ENCODE measurements at places on chromosomes 6 and 20.

GRCh38 chr6:13611715-13612114 is 3.4 kb upstream of the NOL7 start:
- no peak for DNase-seq

- DNase-seq, result no peak
Observed at GRCh38 chr20:22243067-22243466, 341.3 kb downstream of the FOXA2 start.

DNA sequence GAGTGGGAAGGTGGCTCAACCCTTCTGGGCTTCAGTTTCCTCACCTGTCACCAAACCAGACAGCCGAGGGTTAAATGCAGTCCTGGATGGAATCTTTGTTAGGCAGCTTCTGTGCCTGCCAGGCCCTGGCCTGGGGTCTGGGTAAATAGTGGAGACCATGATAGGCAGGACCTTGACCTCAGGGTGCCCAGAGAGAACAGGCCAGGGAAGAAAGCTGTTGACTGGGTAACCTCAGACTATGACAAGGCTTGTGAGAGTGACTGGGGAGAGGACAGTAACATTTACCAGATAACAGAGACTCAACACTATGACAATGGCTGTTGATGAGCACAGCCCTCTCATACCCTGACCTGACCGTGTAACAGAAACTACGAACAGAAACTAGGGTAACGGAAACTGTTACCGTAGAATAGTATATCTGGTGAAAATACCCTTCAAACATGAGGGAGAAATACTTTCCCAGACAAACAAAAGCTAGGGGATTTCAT is 218.3 kb downstream of the PREX1 start:
- DNase-seq, result no peak

- DNase-seq, result no peak
Observed at GRCh38 chr6:144133225-144133821, 17.0 kb upstream of the STX11 start.

DNA sequence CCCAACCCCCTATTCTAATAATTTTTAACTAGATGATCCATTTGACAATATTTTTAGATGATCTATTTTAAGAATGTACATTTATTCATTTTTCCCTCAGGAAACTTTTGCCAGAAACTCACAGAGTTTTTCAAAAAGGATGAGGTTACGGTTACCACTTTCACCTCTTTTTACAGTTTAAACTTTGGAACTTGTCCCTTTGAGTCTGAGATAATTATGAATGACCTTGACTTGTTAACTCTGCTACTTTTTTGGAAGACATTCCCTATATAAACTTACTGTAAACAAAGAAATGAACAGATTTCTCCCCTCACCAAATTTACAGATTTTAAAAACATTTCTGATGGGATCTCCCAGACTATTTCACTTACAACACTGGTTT is 18.4 kb upstream of the BLOC1S5 start:
- DNase-seq, result no peak

GRCh38 chr6:144731229-144731628 is 446.1 kb downstream of the UTRN start:
- DNase-seq, result no peak

- DNase-seq, result no peak
Observed at GRCh38 chr20:37564388-37565133, 36.9 kb upstream of the BLCAP start.

- no peak for DNase-seq
Observed at GRCh38 chr20:46036370-46036769, 7.4 kb downstream of the SLC12A5 start.

DNA sequence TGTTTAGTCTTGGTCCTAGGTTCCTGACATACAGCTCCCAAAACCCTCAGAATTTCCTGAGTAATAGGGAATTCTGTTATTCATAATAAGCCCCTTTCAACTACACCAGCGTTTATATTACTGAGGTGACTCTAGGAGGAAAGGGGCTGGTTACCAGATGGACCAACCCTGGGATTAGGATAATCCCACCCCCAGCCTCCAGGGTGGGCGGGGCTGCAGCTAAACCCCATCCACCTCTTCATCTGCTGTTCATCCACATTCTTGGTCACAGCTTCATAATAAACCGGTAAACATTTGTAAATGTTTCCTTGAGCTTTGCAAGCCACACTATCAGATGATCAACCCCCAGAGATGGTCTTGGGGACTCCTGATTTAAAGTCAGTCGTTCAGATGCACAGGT is 38.3 kb downstream of the NINL start:
- DNase-seq, result no peak

- no peak for DNase-seq
Observed at GRCh38 chr20:10625641-10626040, 48.2 kb downstream of the JAG1 start.

DNA sequence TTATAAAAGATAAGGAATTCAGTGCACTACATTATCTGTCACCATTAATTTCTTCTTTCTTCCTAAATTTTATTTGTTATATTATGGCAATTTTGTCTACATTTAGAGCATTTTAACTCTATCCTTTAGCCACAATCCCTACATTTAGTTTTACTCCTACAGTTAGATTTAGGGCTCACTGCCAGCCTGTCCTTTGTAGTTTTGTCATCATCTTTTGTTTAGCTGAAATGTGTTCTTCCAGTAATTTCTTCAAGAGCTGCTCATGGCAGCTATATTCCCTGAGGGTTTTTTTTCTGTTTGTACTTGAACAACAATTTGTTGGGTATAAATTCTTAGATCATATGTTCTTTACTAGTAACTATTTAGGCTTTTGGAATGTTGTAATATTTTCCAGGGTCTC is 72.7 kb upstream of the B3GAT2 start:
- no peak for DNase-seq

- no peak for DNase-seq
Observed at GRCh38 chr6:19587238-19587942, 249.8 kb upstream of the ID4 start.

GRCh38 chr6:50927800-50928199 is 109.1 kb downstream of the TFAP2B start:
- DNase-seq, result no peak

DNA sequence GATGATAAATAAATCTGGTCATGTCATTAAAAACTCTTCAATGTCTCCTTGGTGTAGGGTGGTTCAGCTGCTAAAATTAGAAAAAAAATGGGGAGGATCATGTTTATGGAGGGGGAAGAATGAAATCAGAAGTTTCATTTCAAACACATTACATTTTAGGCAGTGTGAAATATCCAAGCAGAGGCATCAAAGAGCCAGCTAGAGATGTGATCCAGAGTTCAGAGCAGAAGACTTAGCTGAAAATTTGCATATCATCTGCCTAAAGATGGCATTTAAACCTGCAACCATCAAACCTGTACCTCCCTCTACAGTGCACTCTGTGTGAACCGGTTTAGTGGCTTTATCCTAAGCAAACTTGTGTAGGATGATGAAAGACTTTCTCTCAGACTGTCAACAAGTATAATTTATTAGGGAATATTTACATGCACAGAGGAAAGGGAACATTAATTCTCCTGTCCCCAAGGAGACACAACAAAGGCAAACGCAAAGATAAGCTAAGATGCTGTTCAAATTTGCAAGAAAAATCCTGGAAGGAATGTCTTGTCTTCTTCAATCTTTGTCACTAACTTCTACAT is 84.8 kb upstream of the PLEKHG1 start:
- DNase-seq, result no peak

- no peak for DNase-seq
Observed at GRCh38 chr20:39885975-39886649, 802.9 kb downstream of the MAFB start.

- DNase-seq, result no peak
Observed at GRCh38 chr6:128305228-128305627, 215.2 kb downstream of the PTPRK start.

GRCh38 chr6:107128175-107128574 is 12.9 kb upstream of the BEND3 start:
- DNase-seq, result no peak

DNA sequence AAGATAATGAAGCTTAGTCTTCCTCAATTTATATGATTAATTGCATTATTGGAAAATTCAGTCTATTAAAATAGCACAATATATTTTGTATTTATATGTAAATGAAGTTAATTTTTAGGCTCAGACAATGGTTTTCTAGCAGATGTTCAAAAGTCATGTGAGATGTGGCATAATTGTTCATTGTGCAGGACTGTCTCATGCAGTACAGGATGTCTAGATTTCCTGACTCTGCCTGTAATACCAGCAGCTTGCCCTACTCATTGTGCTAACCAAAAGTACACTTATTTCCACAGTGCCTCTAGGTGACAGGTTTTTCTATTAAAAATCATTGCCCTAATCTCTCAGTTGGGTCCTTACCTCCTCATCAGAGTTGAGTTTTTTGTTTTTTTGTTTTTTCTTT is 12.4 kb downstream of the RALGAPB start:
- no peak for DNase-seq

DNA sequence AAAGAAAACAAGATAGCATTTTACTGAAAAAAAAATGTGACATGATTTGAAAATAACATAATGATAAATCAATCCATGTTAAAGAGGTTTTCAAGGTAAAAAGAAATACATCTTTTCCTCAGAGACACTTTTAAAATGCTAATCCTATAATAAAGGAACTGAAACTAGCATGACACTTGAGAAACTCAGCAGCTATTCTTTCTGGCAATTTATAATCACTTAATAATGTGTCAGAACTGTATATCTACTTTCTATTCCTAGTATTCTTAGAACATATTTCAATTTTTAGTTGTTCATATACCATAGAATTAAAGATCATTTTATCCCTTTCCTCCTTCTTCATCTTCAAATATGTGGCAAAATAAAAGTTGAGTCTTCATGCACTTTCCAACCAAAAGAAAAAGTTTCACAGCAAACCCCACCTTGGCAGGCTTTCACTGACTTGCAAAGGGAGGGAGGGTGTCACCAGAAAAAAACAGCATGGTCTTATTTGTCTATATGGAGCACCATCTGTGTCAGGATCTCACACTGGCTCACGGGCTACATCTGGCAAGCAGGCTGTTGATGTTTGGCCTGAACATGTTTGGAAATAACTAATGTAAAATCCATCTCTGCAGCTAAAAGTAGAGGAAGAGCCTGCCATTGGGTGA is 48.5 kb downstream of the FHL5 start:
- DNase-seq, result no peak

GRCh38 chr6:163761481-163761880 is 347.0 kb downstream of the QKI start:
- no peak for DNase-seq

GRCh38 chr6:154247119-154247861 is 109.3 kb downstream of the IPCEF1 start:
- DNase-seq, result no peak

DNA sequence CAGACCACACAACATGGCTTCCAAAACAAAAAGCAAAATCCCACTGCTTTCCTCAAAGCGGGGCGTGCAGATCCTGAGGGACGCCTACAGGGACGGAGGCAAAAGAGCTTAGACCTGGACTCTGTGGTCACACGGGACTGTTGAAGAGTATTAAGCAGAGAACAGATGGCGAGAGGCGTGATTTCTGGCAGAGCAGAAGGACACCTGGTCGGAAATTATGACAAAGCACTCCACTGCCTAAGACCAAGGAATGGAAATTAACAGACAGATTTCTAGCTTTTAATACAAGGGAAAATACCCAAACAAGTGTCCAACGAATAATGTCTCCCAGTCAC is 15.4 kb downstream of the CST7 start:
- DNase-seq, result no peak

DNA sequence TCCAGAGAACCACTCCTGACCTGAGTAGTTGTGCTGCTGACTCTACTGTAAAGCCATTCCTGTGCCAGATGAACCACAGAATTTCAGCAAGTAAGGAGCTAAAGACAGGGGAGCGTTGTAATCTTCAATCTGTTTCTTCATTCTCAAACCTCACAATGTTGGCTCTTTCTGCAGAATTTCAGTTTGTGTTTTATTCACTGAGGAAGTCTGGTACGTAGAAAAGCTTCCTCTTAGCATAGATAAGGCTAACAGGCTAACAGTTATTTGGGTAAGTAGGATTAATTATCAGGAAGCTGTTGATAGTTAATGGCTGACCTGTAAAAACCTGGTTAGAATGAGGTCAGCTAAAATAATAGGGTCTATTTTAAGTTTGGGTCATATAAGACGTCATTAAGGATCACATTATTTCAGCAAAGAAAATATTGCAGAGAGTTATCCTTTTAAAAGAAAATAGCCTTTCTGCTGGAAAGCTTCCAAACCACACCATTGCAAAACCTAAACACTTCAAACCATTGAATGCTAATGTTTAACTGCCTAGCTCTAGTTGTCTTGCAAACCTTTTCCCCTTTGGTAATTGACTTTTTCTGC is 14.1 kb upstream of the TENT5A start:
- DNase-seq, result no peak

- no peak for DNase-seq
Observed at GRCh38 chr6:46175976-46176375, 5.2 kb upstream of the ENPP5 start.

DNA sequence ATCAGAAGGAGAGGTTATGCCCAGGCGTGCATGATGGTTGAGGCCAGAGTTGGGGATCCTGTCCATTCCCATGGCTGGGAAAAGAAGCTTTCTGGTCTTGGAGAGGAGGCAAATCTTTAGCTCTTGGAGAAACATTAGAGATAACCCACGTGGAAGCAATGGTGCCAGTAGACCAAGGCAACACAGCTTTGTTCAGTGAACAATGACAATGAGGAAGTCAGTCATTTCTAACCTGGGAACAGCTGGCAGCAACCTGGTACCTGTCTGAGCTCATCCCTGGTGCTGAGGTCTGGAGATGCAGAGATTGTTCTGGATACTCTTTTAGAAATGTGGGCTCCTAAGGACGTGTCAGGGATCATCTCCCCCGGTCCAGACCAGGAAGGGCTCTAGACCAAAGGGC is 76.7 kb upstream of the PAX1 start:
- no peak for DNase-seq

DNA sequence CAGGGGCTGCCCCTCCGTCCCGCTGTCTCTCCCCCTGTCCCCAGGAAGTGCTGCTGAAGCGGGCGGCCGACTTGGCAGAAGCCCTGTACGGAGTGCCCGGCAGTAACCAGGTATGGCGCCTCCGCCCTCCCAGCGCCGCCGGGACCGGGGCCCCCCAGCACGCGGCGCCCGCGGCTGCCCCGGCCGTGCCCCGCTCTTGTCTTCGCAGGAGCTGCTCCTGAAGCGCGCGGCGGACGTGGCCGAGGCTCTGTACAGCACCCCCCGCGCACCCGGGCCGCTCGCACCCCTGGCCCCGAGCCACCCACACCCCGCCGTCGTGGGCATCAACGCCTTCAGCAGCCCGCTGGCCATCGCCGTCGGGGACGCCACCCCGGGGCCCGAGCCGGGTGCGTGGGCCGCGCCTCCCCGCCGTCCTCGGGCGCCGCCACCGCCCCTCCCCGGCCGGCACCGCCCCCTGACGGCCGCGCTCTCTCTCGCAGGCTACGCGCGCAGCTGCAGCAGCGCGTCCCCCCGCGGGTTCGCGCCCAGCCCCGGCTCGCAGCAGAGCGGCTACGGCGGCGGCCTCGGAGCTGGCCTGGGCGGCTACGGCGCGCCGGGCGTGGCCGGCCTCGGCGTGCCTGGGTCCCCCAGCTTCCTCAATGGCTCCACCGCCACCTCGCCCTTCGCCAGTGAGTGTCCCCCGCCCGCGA is 48.4 kb downstream of the CPXM1 start:
- no peak for DNase-seq

DNA sequence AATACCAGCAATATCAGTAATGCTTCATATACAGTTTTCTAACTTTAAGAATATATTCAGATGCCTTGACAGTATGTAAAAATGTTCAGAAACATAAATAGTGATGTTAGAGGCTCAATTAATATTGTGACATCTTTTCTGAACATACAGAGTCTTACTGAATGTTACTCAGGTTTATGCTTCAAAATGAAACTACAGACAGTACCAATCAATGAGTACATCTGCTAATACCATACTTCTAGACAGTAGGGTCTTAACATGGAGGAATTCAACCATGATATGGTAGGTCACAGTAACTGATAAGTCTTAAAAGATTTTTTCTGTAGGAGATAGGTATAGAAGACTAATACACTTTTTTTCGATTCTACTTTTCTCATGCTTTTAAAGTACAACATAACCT is 8.3 kb downstream of the GCLC start:
- no peak for DNase-seq

Data from GOT3 (cell line).